Trophoblast cell (in vitro differentiated cells and primary cell): ENCODE measurements at places on chromosomes 7 and 10.

DNA sequence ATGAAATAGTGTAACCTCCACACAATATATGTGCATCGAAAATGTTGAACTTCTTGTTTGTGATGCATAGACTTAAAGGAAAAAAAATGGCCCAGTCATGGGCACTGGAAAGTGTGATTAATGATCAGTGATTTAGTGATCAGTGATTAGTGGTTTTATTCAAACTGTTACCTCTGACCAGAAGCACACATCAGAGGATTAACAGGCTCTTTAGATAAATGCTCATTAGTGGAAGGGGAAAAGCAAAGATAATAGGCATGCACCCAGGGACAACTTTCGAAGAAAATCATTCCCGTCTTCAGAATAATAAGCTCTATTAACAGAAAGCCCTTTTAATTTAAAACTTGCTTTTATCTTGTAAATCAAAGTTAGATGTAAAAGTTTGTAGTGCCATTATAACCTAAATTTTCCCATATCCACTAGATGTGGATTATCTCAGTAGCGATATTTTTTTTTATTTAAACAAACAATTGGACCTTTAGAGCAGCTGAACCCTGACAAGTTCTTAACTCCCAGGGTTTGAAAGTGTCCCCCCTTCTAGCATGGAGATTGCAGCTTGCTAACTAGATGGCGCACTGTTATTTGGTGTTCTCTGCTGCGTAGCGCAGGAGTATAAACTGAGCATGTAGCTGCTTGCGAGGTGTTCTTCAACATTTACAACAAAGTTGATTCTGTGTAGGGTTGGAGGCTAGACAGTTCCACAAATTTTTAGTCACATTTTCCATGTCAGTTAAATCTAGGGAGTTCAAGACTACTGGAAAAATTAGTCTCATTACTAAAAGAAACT, at the start of gene CREB5:
Gene CREB5 (plus strand): TSS at position 643 of the 787 bp plus-strand sequence. CDS start 397 bp downstream, outside the sequence.
- DNase-seq: no peak

DNA sequence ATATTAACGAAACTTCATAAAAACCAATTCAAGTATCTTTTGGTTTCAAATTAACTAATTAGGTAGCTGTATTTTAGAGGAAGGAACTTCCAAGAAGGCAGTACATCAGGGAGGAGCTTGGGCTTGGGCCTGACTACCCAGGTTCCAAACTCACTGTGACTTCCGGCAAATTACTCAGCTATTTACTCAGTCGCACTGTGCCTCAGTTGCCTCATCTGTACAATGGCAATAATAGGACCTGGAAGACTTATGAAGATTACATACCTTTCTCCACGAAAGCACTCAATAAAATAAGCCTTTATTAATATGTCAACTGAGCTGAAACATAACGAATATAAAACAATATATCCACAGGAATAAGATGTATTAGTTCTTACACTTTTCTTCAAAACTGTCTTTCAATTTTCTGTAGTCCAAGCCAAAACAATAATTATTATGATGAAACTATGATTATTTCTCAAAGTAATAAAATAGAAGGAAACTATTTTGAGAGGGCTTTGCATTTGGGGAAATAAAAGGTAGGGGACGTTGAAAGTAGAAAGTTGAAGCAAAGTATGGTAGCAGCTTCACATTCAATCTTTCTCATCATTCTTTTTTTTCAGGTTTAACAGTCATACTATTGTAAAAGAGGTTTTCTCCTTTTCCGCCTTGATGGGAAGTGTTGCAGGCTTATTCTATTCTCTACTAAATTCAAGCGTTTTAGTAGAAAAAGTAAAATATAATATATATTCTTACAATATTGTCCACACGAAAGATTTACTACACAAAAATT, 10.5 kb upstream of the EBLN1 start:
- DNase-seq: no peak

DNA sequence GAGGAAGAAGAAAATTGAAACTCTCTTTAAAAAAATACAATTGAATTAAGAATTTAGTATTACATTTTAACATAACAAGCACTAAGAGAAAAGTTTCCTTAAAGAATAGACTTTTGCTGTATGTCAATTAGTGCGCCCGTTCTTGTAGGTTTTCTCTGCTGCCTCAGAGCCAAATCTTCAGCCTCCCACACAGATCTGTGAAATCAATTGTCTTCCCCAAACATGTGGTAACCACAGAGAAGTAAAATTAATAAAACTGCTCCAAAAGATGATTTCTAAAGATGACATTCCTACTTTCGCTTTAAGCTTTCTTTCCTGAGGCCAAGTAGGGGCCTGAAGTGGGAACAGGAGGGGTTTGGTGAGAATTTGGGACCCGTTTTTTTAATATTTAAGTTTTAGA, 113.2 kb upstream of the ADO start:
- no peak for DNase-seq

DNA sequence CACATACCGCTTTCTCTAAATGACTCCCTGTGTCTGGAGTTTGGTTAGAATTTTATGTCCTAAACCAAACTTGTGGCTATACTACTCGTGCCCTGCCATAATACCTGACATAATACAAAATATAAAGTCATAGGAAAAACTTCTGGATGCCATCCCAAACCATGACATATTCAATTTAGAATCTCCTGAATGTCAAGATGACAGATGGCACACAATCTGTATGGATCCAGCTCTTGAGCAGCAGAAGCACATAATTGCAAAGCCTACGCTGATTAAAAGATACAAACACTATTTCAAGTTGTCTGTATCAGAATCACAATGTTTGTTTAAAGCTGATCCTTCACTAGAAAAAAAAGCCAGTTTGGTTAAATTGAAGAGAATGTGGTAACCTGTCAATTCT, 22.4 kb upstream of the CDC14C start:
- DNase-seq: no peak

DNA sequence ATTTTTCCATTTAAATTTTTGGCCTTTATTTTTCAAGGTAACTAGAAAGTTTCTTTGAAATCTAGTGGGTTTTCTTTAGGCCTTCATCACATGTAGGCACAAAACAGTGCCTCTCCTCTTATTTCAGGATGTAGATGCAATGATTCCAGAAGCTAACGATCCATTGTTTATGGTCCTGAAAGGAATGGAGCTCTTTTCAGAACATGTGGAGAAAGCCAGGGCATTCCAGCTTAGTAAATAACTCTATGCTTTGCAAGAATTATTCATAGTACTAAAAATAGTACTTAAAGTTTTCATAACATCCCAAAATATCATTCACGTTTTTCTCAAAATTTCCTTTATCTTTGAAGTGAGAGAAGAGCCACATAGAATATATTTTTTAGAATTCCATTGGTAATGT, 91.3 kb downstream of the DYNC1I1 start:
- no peak for DNase-seq

DNA sequence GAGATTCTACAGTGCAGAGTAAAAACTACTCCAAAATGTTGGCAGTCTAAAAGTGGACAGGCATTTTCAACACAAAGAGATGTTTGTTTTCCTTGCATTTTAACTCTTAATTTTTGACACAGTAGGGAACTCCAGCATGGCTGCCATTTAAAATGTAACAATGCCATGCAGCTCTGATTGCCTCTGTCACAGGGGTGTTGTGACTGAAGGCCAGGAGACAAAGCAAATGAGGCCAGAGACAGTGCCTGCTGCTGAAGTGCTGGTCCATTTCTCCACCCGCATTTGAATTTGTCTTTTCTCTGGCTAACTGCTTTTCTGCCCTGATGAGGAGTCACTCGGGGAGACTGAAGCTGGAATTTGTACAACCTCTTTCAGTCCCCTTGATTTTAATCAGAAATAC, 710.6 kb upstream of the GALNT17 start:
- DNase-seq: no peak

DNA sequence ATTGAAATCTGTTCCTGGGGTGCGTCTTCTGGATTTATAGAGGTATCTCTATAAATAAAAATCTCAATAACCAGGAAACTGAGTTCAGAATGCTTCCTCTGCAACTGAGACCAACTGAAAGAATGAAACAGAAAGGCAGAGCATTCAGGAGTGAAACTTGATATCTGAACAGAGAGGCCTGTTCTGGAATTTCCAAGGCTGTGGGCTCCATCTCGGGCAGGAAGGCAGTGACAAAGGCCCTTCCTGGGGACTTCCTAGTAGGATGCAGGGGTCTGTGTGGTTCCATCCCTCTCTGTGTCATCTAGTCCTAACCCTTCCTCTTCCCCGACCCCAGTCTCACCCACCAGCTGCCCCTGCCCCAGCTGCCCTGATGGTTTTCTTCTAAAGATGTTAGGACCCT, 52.0 kb downstream of the JCAD start:
- no peak for DNase-seq

DNA sequence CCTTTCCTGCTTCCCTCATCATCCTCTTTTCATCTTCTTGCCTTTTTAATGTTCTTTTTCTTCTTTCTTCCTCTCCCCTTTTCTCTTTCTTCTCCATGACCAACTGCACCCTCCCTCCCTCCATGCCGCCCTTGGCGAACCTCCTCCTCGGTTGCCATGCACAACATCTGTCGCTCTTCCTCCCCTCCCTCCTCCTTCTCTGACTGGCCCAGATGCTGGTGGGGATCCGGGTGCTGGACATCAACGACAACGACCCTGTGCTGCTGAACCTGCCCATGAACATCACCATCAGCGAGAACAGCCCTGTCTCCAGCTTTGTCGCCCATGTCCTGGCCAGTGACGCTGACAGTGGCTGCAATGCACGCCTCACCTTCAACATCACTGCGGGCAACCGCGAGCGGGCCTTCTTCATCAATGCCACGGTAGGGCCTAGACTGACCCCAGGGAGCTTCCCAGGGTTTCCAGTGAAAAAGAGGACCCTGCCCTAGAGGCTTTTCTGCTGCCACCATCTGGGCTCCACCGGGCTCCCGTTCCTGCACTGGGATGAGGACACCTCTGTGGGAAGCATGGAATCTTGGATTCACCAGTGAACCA, 11.5 kb upstream of the VSIR start:
- DNase-seq: no peak

GRCh38 chr10:58701405-58702135, 188.9 kb downstream of the BICC1 start:
- DNase-seq: no peak

GRCh38 chr10:31383810-31384588, 65.0 kb downstream of the ZEB1 start:
- no peak for DNase-seq
